ENCODE measurements at places on chromosomes 1 and 21.

DNA sequence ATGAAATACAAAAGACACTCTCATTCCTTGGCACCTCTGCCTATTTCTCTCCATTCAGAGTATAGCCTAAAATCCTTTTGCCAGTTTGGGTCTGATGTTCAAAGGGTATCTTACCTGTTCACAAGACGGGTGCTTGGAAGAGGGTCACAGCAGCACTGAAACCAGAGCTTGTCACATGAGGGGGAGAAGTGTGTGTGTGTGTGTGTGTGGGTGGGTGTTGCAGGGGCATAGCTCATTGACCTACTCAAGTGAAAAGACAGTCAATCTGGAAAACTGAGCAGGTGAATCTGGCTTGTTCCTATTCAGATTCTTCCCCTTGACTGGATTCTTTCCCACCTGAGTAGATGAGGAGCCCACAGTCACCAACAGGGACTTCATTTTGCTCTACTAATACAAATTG, 63.9 kb downstream of the KCTD3 start:
- no peak for DNase-seq

GRCh38 chr21:42839271-42840231, 39.8 kb downstream of the WDR4 start:
- DNase-seq: no peak

DNA sequence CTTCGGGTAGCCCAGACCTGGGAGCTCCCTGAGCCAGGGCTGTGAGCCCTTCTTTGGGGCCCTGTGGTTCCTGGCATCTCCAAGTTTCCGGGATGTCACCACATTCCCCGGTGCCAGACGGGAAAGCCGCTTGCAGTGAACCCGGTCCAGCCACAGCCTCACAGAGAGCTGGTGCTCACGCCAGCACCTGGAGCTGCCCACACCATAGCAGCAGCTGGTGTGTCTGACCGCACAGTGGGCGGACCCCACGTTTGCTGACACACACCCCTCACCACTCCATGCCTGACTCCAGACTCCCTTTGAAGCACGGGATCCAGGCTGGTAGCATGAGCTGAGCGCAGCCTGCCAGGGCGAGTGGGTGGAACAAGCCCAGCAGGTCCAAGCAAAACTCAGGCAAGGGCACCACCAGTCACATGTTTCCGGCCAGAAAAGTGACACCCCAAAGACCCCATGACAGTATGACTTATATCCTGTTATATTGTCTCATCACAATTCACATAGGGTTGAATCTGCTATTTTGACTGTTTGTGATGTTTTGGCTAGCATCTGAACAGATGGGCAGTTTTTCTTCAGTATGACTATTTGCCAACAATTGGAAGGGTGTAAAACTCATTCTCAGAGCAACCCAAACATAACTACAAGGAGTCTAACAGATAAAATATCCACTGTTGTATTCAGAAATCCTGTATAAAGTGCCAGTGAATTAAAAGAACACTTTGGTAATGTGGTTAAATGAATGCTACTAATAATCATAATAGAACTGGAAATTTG, 285.4 kb downstream of the SMYD3 start:
- no peak for DNase-seq

GRCh38 chr1:192005976-192006375, 152.3 kb upstream of the RGS18 start:
- no peak for DNase-seq

GRCh38 chr1:45815667-45816458, 12.5 kb downstream of the MAST2 start:
- no peak for DNase-seq

DNA sequence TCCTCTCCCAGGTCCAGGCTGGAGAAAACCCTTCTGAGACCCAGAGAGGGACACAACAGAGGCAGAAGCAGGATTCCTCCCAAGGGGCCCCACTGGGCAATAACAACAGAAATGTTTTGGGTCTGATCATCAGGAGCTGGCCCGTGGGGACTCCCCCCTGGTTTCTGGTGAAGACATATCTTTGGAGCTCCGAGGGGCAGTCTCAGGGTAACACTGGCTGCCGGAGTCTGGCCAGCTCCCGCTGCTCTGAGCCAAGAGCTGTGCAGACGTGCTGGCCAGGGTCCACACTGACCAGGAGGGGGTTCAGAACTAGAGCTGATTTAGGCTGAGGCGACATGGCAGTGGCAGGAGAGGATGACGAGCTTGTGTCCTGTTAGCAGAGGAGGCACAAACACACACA, 13.1 kb downstream of the ECE1 start:
- DNase-seq: no peak

- no peak for DNase-seq
Measured at GRCh38 chr1:192225703-192226102, 67.4 kb downstream of the RGS18 start.

All from iPS-NIHi11 (cell line).